ENCODE measurements at places on chromosomes 1 and 21. TPM values are rescaled to one million over a fixed set of nuclear protein-coding genes. Genes with fewer than 3 reads are reported as not detected.

The RGL1 gene
- 4.9 TPM for total RNA-seq

The SPRR1A gene
- total RNA-seq, result not detected

- DNase-seq, result peak; percentile 18
These were observed 352.3 kb downstream of the RYR2 start for GRCh38 chr1:237394281-237394680.

DNA sequence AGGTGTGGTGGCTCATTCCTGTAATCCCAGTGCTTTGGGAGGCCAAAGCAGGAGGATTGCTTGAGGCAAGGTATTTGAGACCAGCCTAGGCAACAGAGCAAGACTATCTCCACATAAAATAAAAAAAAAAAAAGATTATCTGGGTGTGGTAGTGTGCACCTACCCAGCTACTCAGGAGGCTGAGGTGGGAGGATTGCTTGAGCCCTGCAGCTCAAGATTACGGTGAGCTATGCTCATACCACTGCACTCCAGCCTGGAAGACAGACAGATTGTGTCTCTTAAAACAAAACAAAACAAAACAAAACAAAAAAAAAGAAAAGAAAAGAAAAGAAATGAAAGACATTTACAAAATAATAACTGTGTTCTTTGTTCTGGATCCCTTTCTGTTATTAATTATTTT is 6.1 kb upstream of the TLCD4 start:
- DNase-seq, result no peak

The FAM167B gene
- 2.5 TPM for total RNA-seq

DNA sequence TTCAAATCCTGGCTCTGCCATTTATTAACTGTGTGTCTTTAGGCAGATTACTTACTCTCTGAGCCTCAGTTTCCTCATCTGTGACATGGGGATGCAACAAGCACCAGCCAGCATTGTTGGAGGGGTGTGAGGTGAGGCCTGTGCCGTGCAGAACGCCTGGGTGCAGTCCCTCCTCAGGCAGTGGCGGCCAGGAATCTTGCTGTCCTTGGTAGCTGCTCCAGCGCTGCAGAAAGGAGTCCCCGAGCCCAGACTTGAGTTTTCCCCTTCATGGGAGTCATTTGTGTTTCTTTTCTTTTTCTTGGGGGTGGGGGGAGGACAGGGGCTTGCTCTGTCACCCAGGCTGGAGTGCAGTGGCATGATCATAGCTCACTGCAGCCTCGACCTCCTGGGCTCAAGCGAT is 46.6 kb downstream of the DISP3 start:
- DNase-seq, result no peak

The CD244 gene
- not detected for total RNA-seq

The CFAP126 gene
- total RNA-seq, result not detected

DNA sequence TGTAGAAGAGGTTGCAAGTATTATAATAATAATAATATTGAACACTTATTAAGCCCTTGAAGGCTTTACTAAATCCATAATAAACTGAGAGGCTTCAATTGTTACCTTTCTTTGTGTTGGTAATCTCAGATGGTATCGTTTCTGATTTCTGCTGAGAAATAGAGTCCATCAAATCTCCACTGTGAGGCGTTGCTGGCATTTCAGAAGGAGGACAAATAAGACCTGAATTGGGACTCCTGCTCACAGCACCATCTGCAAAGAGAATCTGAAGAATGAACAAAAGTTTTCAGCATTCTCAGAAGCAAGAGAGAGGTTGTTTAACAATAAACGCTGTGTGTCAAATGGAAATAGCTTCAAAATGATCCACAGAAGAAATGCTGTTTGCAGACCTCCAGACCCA is 93.7 kb downstream of the WDR3 start:
- DNase-seq, result no peak

The CELA3A gene
- not detected for total RNA-seq

The PLEKHA6 gene
- total RNA-seq, result 72.7 TPM

DNA sequence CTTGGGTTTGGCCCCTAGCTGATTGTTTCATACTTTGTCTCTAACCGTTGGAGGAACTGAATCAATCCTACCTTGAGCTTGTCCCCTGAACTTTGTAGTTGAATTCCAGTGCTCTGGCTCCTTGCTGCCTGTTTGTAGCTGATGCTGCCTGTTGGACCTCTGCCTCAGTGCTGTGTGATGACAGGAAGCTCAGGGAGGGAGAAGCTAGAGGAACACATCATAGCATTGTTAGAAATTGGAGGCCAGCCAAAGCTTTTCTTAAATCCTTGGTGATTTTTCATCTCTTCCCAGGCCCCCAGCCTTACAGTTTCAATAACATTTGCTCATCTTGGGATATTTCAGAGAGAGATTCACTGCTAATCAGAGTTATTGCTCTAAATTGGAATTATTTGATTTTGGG is 34.0 kb downstream of the MACF1 start:
- no peak for DNase-seq

The SLAMF9 gene
- not detected for total RNA-seq

DNA sequence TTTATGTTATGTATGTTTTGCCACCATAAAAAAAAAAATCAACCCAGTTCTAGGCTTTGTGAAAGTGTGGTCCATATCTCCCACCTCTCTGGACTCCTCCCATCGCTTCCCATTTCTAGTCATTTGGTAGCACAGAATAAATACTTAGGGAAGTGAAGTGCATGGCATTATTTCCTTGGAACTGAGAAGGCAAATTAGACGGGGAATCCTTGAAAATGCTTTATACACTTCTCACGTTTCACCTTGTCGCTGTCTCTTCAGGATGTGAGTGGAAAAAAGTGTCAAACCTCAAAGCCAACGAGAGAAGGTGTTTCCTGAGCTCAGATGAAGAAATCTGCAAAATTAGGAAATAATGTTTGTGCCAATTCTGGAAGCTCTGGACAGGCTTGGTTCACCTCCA is 209.9 kb downstream of the ATG4C start:
- no peak for DNase-seq

GRCh38 chr1:53088616-53089300 is 26.7 kb downstream of the PODN start:
- peak; percentile 60 for DNase-seq

- no peak for DNase-seq
These were observed 26.6 kb downstream of the DHRS3 start for GRCh38 chr1:12591267-12591938.

- no peak for DNase-seq
These were observed 166.7 kb downstream of the SIPA1L2 start for GRCh38 chr1:232463225-232463624.

GRCh38 chr1:95230768-95231191 is 3.2 kb upstream of the RWDD3 start:
- no peak for DNase-seq

DNA sequence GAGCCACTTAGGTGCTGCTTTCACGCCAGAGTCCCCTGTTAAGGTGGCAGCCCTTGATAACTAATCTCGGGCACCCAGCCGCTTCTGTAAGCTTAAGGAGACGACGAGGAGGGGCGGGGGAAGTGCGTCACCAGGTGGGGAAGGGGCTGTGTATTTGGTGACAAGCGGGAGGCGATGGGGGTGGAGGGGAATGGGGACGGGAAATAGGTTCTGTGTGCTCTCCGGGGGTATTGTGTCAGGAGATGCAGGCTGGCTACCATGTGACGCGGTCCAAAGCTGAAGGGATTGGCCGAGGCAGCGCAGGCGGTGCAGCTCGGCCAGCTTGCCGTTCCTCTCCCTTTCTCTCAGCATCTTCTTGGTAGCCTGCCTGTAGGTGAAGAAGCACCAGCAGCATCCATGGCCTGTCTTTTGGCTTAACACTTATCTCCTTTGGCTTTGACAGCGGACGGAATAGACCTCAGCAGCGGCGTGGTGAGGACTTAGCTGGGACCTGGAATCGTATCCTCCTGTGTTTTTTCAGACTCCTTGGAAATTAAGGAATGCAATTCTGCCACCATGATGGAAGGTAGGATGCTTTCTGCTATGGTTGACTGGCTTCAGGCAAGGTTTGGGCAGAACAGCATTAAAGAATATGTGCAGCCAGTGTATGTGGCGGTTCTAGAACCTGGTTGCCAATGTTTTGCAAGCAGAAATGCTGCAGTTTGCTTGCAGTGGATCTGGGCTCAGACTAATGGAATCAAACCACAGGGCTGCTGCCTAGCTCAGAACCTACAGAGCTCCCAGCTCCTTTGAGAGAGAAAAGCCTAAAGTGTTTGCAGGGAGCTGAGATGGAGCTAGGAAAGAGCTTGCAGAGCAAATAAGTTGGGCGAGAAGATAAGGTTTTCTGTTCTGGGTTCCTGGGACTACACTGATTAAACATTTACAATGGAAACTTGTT is at the start of gene SGIP1:
TSS of gene SGIP1 (plus strand) at position 350 of the 937 bp plus-strand sequence. CDS start at position 556, 206 bp downstream.
- DNase-seq, result peak; percentile 77

The NBPF10 gene
- total RNA-seq, result 0.25 TPM

Data from glutamatergic neuron (in vitro differentiated cells).